ENCODE measurements at places on chromosomes 16 and 17.

DNA sequence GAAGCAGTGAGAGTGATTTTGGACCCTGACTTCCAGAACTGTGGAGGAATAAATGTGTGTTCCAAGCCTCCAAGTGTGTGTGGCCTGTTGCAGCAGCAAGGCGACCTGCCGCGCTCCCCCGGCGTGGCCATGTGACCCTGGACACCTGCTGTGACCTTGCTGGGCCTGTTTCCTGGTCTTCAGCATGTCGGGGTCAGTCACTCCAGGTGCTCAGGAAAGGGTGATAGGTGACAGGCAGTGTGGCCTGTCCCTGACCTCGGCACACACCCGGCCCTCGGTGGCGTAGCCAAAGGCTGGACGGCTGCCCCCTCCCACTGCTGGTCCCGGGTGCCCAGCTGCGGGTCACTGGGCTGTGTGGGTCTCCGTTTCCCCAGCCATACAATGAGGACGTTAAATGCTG is 31.8 kb upstream of the ZNF469 start:
- DNase-seq = no peak

DNA sequence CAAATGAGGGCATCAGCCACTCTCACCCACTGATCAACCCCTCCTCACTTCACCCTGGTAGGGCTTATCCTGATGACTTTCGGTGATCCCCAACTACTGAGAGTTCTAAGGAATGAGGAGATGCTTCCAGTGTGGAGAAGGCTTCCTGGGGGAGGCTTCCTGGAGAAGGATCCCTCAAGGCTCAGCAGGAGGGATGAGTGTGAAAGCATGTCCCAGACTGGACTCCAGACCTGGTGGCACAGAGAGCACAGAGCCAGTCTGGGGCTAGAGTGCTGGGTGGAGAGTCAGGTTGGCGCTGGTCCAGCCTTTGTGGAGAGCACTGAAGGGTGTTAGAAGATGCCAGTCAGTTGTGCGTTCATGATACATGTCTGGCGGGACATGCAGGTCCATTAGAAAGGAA is 53.7 kb downstream of the PLD6 start:
- no peak for DNase-seq

GRCh38 chr17:60579090-60579489 is 20.9 kb upstream of the PPM1D start:
- no peak for DNase-seq

GRCh38 chr16:57632568-57632967 is 4.1 kb downstream of the ADGRG1 start:
- DNase-seq = no peak

DNA sequence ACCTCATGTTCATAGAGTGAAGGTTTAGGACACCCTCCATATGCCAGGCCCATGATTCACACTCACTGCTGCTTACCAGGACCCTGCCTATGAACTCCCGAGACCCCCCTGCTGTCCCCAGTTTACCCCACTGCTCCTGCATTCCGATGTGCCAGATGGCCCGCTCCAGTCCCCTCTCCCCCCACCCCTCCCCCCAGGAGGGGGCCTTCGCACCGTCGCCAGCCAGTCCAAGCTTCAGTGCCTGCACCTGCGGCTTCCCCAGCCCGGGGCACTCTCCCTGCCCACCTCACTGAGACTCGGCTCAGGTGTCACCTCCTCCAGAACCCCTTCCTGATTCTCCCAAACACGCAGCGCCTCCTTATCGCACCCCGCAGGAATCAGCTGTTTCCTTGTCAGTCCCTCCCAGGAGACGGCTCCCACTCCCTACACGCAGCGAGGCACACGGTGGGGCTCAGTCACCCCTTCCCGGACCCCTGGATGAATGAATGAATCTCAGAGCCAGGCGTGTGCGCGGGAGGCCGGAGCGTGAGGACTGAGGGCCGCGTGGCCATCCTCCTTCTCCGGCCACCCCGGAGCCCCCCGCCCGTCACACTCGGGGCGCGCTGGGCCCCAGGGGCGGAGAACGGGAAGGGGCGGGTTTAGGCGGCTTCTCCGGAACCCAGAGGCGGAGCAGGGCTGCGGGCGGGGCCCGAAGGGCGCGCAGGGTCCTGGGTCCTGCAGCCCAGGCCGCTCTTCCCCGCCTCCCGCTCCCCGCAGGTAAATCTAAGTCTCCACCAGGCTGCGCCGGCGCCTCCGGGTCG is 1.6 kb downstream of the MYO1C start:
- no peak for DNase-seq

DNA sequence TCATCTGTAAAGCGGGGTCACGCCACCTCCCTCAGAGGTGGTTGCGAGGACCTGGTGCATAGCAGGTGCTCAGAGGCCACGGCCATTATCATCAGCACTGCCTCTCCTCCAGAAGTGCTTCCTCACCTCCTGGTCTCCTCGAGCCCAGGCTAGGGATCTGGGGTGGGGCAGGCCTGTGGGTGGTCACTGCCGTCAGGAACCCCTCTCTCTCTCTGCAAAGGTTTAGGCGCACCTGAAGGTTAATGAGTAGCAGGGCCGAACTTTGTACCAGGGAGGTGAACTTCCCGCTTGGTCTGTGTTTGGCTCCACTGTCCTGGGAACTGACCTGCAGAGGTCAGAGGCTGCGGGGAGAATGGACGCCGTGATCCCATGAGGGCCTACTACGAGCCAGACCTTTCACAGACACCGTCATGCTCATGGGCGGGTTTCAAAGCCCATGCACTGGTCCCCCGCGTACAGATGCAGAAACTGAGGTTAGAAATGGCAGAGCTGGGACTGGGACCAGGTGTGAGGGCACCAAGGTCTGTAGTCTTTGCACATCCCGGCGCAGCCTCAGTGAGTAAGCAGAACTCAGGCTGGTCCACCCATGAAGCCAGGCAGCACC is 13.8 kb downstream of the JUP start:
- DNase-seq = no peak

GRCh38 chr16:16928532-16929109 is 542.1 kb downstream of the XYLT1 start:
- no peak for DNase-seq

- DNase-seq = no peak
Measured at GRCh38 chr16:79599837-79600637, 500 bp downstream of the MAF start.

- no peak for DNase-seq
Measured at GRCh38 chr16:6190776-6191175, 1093.2 kb upstream of the EEF2KMT start.

DNA sequence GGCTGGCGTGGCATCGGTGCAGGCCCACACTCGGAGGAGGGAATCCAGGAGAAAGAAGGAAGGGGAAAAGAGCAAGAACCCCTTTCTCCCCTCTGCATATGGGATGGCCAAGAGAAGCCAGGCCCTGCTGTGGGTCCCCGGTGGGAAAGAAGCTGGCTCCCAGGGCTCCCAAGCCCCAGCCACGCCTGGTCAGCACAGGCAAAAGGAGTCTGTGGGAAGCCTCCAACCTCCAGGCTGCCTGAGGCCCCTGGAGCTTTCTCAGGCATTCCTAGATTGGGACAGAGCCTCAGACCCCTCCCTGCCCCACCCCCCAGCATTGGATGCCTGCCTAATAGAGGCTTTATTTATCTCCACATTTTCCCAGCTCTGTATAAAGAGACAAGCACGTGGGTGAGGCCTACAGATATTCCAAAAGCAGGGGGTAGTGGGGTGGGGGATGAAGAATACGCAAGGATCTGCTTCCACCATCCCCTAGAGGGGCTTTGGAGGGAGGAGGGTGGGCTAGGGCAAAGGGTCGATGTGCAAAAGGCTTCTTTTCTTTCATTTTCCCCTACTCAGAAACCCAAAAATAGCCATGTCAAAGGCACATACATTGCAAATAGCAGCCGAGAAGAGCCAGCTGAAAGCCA is 56.4 kb downstream of the MPRIP start:
- no peak for DNase-seq

- DNase-seq = no peak
Measured at GRCh38 chr16:50603206-50604064, 55.2 kb downstream of the NKD1 start.

DNA sequence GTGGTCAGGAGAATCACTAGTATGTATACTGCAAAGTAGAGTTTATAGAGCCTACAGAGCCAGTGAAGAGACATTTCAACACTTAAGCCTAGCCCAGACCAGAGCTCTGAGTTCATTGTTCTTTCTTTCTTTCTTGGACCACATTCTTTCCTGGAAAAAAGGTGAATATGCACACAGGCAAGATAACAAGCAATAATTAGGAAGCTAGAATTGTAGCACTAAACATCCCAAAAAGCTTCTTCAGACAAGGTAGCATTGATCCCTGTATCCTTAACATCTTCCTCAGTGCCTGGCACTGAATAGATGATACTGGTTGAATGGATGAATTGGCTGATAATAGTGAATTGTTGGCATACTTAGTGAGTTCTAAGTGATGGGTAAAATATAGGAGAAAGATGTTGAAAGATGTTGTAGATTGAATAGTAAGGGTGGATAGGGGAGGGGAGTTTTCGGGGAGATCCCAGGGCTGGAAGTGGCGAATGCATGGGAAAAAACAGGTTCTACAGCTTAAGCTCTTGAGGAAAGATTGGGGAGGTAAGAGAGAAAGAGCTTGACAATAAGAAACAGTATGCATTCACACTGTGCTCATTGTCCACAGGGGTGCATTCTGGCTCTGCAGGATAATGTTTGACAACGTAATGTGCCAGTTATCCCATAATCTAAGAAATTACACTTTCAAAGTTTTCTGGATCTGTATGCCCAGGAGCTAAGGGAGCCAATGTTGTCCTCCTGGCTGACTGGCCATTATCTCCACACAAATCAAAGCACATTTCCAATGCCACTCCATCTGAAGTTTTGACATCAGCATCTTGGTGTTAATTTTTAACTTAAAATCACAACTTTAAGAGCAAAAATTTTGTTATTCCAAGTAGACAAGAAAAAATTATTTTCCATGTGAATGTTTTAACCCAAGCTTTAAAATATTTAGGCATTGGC is 35.6 kb downstream of the TUBD1 start:
- DNase-seq = no peak

DNA sequence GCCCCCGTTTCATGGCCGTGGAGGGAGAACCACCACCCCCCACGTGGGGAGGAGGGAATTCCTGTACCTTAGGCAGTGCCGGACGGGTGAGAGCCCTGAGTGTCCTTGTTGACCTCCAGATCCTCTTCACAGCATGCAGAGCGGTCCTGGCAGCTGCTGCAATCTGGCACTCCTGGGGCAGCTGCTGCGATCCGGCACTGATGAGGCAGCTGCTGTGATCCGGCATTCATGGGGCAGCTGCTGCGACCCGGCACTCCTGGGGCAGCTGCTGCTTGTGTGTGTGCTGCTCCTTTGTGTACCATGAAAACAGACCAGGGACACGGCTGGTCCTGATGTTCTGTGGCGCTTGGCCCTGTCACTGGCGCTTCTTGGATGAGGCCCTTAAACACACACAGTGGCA is 12.8 kb downstream of the ZNF778 start:
- DNase-seq = no peak

DNA sequence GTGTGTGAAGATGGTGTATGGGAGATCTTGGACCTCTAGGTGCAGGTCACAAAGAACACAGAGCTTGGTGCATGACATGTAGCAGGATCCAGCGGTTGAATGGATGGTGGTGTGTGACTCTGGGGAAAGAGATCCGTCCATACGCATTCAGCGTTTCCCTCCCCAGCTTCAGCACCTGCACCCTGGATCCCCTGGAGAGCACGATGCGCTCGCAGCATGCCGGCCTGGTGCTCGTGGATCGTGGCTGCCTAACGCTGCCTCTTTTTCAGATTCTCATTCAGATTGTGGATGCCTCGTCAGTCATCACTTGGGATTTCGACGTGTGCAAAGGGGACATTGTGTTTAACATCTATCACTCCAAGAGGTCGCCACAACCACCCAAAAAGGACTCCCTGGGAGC is 70.9 kb downstream of the SEC14L1 start:
- DNase-seq = no peak

DNA sequence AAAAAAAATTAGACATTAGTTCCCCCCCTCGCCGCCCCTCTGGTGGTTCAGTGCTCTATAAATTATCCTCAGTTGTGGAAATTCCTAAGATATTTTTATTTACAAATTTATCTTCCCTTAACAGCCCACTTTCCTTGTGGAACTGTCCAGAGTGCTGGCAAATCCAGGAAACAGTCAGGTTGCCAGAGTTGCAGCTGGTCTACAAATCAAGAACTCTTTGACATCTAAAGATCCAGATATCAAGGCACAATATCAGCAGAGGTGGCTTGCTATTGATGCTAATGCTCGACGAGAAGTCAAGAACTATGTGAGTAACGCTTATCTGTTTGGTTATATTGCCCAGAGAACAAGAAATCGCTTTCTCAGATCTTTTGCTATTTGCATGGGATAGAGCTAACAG is 2.9 kb downstream of the KPNB1 start:
- no peak for DNase-seq

- DNase-seq = no peak
Measured at GRCh38 chr17:38960402-38960801, 6.8 kb downstream of the FBXO47 start.

GRCh38 chr16:12011565-12011964 is 35.0 kb downstream of the SNX29 start:
- no peak for DNase-seq

DNA sequence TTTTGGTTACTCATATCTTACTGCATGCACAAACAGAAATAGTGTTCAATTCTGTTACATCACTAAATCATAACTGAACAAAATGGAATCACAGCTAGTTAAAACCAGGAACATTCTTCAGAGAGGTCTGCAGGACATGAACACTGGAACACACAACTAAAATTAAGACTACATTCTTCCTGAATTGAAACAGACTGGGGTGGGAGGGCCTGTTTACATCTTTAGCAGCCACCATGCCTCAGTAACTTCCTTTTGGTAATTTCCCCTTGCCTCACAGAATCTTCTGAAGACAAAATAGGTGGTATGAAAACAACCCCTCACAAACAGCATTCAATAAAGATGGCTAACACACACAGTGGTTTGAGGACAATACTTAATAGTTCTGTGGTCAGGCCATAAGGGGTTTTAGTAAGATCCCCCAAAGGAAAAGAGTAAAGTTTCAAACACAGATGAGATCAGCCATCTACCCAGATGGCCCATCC is 6.5 kb downstream of the MARF1 start:
- no peak for DNase-seq

DNA sequence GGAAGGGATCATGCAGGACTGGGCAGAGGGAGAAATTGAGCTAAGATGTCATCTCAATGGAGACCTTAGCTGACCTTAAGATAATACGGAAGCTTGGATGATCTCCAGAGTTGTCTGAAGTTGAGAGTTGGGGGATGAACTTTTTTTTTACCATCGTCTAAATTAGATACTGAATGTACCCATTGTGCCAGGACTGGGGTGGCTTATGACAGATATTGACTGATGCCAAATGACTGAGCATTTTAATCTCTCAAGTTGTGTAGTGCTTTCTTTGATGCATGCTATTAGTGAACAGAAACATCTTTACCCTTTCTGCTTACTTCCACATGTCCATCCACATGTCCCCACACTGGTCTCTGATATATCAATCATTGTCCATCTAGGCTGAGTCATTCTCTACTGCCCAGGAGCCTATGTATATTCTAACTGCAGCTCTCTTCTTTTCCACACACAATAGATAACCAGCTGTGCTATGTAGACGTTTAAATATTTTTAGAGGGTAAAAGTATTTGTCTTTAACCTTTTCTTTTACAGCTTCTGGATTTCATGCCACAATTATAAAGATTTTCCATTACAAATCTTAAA is 60.2 kb upstream of the ZKSCAN2 start:
- no peak for DNase-seq

GRCh38 chr17:5775098-5775497 is 190.8 kb upstream of the NLRP1 start:
- DNase-seq = no peak
